Left colon (tissue), 2 donors: ENCODE measurements at places on chromosomes 2 and 18.

- peak; percentile 45 for DNase-seq
These were observed 12.8 kb upstream of the ALPP start for GRCh38 chr2:232365621-232366321.

DNA sequence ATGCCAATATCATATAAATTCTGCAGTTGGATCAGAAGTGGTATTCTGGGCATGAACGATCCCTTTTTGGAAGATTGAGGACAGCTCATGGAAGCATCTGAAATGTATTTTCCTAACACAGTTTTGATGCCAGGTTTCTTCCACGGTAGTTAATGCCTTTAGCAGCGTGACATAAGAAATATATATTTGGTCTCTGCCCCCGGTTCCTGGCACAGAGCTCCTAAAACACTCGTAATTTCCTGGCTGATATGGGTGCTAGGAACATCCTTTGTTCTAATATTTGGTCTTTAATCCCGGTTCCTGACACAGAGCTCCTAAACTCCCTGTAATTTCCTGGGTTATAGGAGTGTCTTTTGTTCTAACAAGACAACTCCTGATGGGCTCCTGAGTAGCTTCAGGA is 8.2 kb upstream of the CABLES1 start:
- DNase-seq: no peak

DNA sequence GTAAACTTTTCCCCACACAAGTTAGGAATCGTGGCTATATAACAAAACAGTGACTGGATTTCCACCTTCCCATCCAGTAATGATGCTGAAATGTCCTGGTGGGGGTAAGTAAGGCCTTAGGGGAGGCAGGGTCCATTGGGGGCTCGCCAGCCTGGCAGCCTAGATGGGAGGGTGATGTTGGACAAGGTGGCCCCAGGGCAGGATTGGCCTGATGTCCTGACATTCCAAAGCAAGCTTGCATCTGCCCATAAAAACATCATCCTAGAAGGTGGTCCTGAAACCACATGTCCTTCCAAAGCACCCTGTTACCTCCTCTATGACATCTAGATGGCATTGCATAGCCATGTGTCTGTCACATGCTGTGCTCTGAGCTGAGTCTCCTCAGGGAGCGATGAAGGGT is 54.1 kb upstream of the RAB6C start:
- DNase-seq: no peak

GRCh38 chr2:75787532-75788132 is 76.9 kb upstream of the GCFC2 start:
- no peak for DNase-seq

GRCh38 chr2:160558531-160558930 is 64.9 kb upstream of the RBMS1 start:
- no peak for DNase-seq

DNA sequence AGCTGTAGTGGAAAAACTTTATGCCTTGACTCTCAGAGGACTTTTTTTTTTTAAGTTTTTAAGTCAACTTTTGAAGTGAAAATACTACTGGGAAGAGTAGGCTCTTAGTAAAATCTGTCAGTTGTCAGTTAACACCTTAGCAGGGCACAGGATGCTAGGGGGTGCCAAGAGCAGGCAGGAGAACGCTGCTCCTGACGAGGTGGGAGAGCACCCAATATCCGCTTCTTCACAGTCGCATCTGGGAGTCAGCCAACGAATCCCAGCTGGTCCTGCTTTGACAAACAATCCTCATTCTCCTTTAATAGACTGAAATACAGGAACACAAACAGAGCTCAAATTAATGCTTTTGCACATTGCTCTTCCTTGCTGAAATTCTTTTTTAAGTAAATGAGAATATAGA is 709.5 kb upstream of the ACVR2A start:
- no peak for DNase-seq

GRCh38 chr18:57440331-57441070 is 5.3 kb downstream of the ONECUT2 start:
- no peak for DNase-seq

DNA sequence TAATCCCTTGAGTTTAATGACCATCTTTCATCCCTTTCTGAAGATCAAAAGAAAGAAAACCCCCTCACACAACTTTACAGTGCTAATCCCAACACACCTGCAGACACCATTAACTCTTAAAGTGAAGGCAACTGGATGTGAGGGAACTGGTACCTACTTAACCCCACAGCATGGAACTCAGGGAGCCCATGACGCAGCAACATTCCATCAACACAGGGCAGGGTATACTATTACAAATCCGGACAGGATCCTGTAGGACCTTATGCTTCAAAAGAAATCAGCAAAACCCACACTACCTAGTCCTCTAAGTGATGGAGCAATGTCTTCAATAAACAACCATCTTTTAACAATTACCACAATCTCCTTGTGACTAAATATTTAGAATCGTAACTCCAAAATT is 78.6 kb downstream of the FARSB start:
- no peak for DNase-seq

- DNase-seq: no peak
These were observed 13.0 kb downstream of the AQP12A start for GRCh38 chr2:240704651-240705050.

DNA sequence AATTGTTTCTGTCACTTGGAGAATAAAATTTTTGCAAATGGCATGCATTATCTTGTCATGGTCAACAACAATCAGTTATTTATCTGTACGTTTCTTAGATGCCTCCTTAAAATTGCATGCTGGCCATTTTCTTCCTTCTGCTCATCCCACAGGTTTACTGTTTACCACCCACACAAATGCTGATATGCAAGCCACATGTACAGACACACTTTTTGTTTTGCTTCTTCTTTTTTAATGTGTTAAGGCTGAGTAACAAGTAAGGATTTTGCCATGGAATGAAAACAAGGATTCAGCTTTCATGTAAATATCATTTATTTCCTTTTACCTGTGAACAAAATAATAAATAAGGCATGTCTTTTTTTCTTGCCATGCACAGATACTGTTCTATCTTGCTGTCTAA is 1077.1 kb upstream of the ZEB2 start:
- no peak for DNase-seq

DNA sequence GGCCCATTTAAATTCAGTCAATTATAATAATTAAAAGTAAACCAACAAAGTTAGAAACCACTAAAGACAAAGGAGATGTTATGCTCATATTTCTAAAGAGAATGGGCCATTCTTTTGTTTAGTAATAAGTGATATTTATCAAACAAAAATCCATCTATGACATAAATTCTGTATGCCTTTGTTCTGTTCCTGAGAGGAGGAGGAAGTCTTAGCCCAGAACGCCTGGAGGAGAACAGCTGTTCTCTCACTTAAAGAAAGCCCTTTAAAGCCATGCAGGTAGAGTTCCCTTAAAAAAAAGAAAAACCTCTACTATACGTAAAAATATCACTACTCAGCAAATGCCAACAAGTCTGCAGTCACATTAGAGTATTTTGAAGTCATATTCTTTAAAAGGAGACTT is 15.5 kb downstream of the LAMA1 start:
- DNase-seq: no peak

GRCh38 chr2:128623776-128624761 is 305.4 kb upstream of the HS6ST1 start:
- no peak for DNase-seq

GRCh38 chr2:174247474-174248186 is 702 bp downstream of the OLA1 start:
- no peak for DNase-seq

DNA sequence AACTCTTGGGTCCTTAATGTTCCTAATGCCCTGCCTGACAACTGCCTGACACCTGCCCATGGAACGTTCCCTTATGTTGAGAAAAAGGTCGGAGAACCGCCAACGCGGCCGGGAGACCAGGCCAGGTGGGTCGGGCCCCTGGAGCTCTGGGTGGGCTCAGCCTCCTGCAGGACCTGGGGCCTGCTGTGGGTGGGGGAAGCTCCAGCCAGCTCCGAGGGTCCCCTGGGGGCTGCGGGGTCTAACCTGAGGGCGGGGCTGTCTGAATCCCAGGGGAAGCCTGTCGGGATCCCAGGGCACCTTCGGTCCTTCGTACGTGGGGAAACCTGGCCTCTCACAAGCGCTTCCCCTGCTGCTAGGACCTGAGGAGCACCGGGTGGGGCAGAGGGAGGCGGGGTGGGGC is 296.0 kb downstream of the NDUFA10 start:
- DNase-seq: no peak

DNA sequence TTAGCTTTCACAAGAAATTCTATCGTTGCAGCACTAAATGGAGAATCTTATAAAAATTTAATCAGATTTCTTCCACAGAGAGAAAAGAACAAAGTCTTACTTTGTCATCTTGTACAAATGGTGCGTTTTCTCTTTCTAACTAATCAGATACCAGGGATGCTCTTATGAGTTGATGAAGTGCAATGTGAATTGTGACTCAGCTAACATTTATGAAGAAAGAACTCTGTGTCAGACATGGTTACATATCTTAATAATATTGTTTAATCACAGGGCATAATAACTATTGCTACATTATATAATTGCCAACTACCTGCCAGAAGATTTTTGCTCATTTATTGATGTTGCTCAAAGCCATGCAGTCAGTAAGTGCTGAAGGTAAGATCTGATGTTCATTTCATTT is 465.0 kb downstream of the CCDC85A start:
- DNase-seq: no peak

GRCh38 chr2:64609227-64609941 is 44.3 kb downstream of the SERTAD2 start:
- no peak for DNase-seq

DNA sequence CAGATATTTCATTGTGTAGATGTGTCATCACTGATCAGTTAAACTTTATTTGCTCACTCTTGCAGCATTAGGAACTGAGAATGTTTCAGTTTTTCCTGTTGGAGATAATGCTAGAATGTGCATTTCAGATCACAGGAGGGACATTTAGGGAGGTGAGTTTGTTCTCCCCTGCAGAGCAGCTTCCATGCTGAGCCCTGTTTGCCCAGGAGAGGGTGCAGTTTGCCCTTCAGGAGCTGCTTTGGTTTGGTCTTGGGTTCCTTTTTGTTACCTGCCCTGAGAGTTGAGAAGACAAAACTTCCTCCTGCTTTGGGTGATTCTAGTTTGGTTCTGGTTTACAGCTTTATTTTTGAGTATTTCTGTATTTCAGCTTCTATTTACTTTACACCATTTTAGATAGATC is 49.9 kb downstream of the DGKD start:
- no peak for DNase-seq

DNA sequence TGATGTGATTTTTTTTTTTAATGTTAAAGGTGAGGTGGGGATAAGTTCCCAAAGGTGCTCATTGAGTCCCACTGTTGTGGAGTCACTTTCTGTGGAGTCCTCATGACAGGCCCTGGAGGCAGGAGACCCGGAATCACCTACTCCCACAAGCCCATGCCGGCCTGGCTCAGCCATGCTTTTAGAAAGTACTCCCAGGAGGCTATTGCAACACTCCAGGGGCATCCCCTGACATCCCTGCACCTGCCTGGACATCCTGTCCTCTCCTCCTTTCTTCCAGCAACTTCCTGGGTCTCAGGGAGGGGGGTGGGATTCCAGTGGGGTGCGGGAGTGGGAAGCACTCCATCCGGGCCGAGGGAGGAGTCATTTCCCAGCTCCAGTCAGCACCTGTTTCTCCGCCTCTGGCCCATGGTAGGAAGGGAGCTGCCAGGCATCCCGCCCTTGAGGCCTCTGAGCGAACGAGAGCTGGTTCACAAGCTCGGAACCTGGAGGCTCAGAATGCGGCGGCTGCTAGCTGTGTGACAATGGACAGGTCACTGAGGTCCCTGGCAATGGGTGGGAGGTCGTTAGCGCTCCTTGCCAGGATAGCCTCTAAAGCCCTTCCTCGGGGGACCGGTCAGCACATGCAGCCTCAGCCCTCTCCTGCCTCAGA is 163.9 kb upstream of the ID2 start:
- DNase-seq: no peak

DNA sequence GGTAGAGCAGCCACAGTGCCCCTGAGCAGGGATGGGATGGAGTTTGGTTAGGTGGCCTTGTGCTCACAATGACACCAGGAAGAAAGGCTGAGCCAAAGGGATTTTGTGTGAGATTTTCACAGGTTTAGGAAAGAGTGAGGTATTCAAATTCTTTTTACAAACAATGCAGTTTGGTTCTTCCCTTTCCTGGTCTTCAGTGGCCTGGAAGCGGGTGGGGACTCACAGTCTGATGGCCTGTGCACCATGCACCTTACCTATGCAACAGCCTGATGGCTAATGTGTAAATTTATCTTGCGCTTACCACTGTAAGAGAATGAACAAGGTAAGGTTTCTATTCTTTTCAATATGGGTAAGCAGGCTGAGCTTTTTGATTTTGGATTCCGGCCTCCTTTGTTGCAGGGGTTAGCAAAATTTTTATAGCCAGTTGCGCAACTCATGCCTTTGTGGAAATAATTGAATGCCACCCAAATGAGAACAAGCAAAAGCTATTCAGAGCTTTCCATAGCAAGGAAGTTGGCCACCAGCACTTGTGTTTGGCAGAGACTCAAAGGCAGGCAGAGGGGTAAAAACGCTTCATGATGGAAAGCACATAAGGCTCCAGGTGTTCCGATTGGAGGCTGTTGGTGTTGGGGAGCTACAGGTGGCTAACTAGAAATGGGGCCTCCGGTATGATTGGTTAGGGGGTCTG is 23.8 kb upstream of the IL1R2 start:
- no peak for DNase-seq

DNA sequence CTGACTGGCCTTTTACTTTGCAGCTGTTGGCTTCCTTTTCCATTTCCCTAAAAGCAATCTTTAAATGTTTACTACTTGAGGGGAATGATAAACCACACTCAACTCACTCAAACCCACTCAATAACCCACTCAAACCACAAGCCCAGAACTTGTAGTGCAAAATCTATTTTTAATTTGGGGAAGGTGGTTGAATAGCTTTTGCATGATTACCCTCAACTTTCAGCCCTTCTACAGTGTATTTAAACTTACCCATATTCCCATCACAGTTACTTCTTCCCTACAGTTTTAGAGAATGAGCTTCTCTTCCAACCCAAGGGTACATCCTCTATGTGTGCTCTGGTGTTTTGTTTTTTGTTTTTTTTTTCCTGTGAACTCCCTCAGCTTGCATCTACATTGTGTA is 636.1 kb downstream of the TDRD15 start:
- no peak for DNase-seq

DNA sequence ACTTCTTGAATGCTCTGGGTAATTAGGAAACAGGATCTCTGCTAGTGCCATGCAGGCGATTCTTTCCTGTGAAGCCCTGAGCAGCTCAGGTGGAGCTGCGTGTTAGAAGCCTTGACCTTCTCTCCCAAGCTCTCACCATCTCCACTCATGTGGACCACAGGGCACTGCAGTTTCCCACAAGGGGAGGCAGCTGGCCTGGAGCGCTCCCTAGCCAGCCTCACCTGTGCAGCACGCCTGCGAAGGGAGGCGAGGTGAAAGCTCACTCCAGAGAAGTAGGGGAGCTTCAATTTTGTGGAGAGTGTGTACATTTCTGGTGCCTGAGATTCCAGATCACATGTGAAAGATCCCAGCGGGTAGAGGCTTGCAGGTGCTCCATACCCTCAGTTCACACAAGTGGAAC is 11.1 kb upstream of the HES6 start:
- DNase-seq: no peak
